ENCODE measurements at places on chromosomes 12 and 14. TPM values are rescaled to one million over a fixed set of nuclear protein-coding genes. Genes with fewer than 3 reads are reported as not detected.

The METTL25 gene
- 8.4 TPM for total RNA-seq

The INSM2 gene
- not detected for total RNA-seq

The CAPZA3 gene
- total RNA-seq = not detected

The COL2A1 gene
- not detected for total RNA-seq

The ELK3 gene
- 24.0 TPM for total RNA-seq

The SCAF11 gene
- total RNA-seq = 114 TPM

The MSRB3 gene
- total RNA-seq = not detected

The LHX5 gene
- total RNA-seq = not detected

The EFS gene
- total RNA-seq = not detected

The RNASE1 gene
- 4.3 TPM for total RNA-seq

The ATP2A2 gene
- 199 TPM for total RNA-seq

The SLC5A8 gene
- total RNA-seq = not detected

DNA sequence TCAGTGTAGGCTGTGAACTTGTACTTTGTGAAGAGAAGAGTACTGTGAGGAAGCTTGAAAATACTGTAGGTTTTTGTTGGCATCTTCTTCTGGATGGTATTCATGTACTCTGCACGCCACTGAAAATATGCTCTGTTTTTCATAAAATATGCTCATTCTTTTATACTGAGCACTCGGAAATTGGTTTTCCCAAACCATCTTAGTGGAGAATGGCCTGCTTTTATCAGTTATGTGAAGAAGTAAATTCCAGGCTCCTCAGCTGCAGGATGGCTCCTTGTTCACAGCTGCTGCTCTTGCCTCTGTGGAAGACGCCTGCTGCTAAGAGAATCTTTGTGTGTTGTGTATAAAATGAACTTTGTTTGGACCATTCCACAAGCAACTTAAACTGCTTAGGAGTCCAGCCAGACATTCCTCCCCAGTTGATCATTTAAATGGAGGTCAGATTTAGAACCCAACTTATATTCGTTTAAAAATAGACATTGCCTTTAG, 443.5 kb upstream of the RGS6 start:
- no peak for DNase-seq

GRCh38 chr12:106783515-106783914, 9.0 kb downstream of the RIC8B start:
- no peak for DNase-seq

DNA sequence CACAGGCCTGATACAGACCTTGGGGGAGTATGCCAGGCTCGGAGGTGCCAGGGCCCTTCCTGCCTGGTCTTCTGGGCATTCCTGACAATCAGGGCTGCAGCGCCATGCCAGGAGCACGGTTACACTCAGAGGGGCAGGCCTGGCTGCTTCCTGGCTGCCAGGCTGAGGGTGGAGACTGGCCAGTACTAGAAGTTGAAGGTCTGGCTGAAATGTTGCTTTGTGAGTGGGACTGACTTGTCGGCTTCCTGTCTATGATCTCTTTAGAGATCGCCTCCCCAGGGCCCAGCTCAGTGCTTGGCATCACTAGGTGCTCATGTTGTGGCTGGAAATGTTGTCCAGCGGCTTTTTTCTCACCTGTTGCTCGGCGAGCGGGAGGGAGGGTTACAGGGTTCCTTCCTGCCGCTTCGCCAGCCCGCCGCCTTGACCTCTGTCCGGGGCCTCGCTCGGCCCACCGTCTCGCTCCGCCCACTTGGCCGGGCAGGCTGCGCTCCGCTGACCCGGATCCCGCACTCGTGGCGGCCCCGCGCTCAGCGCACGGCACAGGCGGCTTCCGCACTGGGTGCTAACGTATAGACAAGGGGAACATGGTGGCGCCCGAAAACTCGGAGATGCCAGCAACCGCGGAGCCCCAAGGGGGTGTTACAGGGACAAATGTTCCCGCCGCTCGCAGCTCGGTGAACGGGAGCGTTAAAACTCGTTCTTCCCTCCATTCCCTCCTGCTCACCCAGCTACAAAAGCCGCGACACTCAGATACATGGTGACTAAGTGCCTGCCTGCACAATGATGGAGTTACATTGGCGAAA, 32.6 kb downstream of the PAPLN start:
- no peak for DNase-seq

DNA sequence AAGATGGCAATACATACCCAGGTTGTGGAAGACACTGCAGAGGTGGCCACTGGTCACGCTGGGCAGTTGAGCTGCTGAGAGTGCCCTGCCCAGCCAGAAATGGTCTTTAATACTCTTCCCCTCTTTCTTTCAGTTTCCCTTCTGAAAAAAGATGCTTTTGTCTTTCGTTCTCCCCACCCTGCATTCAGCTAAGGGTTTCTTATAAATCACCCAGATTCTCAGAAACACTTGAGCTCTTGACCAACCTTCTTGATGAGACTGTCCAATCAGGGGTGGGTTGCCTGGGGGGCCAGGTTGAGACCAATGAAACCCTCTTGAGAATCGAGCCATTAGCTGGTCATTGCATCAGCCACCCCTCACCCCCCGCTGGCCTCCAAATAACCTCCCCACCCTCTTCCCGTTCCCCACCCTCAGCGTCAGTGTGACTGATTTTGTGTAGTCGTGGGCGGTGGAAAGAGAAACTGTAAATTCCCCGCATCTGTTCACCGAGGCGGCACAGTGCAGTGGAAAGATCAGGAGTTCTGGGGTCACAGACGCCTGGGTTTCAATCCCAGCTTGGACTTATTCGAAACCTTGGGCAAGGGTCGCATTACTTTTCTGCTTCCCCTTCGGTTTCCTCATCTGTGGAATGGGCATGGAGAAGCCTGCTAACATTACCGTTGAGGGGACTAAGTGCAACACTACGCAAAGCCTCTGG, 52.3 kb downstream of the SLC25A47 start:
- no peak for DNase-seq

GRCh38 chr12:32843528-32844095, 53.0 kb downstream of the PKP2 start:
- no peak for DNase-seq

- no peak for DNase-seq
These were observed 7.8 kb upstream of the LUM start for GRCh38 chr12:91119089-91119488.

DNA sequence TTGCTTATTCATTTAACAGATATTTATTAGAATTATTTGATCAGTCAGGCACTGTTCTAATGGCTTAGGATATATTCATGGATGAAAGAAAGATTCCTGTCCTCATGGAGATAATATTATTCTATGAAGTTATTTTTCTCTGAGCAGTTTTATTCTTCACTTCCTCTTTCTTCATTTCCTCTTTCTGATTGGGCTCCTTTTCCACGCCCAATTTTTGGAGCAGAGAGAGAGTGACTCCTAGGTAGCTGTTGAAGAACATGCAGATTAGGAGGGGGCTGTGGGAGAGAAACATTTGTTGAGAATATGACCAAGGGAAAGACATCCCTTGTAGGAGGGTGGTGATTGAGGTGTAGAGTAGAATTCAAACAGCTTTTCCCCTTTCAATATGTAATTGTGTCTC, 6.0 kb upstream of the YARS2 start:
- no peak for DNase-seq

- no peak for DNase-seq
These were observed 308.0 kb downstream of the SLC6A15 start for GRCh38 chr12:84604551-84604950.

DNA sequence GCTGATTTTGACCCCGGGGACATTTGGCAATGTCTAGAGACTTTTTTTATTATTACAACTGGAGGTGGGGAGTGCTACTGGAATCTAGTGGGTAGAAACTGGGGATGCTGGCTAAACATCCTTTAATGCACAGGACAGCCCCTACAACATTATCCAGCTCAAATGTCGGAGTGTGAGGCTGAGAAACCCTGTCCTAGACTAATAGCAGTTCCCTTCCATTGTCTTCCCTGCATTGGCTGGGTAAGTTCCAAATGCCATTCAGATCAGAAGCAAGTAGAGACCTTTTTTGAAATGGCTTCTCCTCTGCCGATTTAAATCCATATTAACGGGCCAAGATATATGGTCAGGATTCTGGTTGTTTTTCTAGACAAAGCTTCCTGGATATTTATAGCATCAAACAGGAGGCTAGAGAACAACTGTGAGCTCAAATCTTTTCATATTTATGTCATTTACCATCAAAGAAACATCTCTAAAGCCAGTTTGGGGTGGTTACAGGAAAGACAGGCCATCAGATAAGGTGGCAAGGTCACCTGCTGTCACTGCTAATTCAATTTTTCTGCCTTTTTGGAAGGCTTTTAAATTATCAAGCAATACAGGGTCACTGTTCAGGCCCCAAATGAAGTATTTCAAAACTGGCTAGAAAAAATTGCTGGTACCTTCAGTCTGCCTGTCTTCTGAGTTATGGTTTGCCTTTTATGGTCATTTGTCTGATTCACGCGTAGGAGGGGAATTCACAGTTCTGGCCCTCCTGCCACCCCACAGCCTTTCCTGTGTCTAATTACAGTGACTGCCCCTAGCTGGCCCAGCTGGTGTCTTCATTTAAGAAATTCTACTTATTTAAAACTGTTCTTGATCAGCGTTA, 20.1 kb upstream of the AKAP5 start:
- peak; percentile 66 for DNase-seq

- DNase-seq = no peak
These were observed 57.5 kb downstream of the EML1 start for GRCh38 chr14:99850709-99851108.

DNA sequence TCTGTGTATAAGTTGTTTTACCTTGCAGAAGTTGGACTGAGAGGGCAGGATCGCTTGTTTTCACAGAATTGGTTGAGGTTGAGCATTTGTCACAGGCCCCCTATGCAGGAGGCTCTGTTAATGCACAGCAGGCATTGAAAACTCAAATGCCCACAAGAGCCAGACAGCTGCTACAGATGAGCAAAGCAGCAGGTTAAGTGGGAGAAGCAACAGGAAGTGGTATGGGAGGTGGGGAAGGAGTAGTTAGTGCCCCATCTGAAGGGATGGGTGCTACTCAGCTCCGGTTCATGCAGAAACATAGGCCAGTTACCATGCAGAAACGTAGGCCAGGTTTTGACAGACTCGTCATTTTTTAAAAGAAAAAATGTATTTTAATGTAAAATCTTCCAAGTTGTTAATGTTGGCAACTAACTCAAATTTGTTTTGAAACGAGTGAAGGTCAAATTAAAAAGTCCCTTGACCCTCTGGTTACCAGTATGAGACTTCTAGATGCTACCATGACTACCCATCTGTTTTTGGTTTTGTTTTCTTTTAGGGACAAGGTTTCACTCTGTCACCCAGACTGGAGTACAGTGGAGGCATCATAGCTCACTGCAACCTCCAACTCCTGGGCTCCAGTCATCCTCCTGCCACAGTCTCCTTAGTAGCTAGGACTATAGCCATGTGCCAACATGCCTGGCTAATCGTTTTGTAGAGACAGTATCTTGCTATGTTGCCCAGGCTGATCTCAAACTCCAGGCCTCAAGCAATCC, 84.7 kb upstream of the FRMD6 start:
- DNase-seq = peak; percentile 0

DNA sequence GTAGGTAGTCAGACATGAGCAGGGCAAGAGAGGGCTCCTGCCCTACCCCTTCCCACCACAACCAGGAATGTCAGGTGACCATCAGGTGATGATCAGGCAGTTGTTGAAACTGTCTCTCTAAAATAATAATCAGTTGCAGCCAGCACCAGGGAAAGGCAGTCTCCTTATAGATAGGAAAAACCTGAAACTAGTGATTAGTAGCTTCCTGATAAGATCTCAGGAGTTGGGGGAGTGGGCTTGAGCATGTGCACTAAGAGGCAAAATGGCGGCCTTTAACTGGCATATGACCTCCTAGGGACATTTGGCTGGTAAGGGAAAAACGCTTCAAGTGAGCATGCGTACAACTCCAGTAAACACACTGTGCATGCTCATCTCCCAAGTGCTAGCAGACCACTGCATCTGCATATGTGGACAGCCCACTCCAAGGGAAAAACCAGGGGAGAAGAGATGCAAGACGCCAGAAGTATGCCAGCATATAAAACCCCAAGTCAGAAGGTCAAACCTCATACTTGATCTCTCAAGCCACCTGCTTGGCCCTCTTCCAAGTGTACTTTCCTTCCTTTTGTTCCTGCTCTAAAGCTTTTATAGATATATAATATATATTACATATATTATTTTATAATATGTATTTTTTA, 37.1 kb downstream of the TGFB3 start:
- no peak for DNase-seq

- no peak for DNase-seq
These were observed 210.2 kb downstream of the KCNC2 start for GRCh38 chr12:74999474-74999873.

- DNase-seq = no peak
These were observed 24.3 kb downstream of the C12orf76 start for GRCh38 chr12:110024051-110024450.

GRCh38 chr12:44889162-44889561, 13.0 kb upstream of the NELL2 start:
- DNase-seq = no peak

DNA sequence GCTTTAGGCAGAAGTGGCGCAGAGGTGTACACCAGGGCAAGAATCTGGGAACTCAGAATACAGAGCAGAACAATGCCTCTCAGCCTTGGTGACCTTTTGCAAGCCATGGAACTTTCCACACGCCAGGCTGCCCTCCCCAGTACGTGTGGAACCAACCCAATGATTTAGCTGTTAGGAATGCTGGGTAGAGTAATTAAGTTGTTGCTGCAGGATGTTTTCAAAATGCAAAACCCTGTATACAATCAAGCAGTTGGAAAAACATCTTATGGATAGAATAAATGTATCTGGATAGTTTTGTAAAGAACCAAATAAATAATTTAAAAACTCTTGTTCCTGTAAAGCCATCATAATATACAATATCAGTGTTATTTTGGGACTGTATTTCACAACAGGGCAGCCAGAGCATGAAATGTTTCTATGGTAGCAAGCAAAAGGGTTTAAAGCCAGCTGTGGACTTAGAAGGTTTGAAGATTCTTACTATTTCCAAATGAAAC, 19.4 kb downstream of the PPP1R36 start:
- DNase-seq = no peak

DNA sequence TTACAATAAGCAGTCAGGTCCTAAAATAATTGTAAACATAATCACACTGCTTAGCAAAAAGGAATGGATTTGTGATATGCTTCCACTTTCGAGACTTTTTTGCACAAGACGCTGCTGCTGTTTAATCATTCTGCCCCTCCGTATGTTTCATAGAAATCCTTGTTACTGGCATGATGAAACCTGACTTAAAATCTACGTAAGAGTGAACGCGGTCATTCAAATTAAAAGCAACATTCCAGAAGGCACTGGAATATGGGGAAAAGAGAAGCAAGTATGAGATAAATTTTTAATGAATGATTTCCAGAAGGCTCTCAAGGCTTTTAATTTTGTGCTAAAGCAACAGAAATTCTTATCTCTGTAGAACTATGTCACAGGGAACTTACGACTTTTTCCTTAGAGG, 1.1 kb downstream of the CNIH1 start:
- no peak for DNase-seq

All from CD8-positive, alpha-beta memory T cell (primary cell).